ENCODE measurements at places on chromosomes 5 and 9.
A peak's percentile ranks its signal among the peaks of the same experiment; 100 is the strongest.

GRCh38 chr5:59840200-59840601 lies 53.3 kb downstream of the PDE4D start:
- H3K27ac ChIP-seq, result no peak overlapping the region
- H3K4me1 ChIP-seq, result no peaks in the 10 kb centered on the region
- no peaks in the 10 kb centered on the region for H3K36me3 ChIP-seq
- no peak overlapping the region for H3K4me3 ChIP-seq
- DNase-seq, result no peak

- no peak overlapping the region for H3K27ac ChIP-seq
- no peak for DNase-seq
- no peaks in the 10 kb centered on the region for H3K36me3 ChIP-seq
- no peaks in the 10 kb centered on the region for H3K4me1 ChIP-seq
- H3K4me3 ChIP-seq, result no peak overlapping the region
Observed at GRCh38 chr5:112248623-112249022, 170.5 kb downstream of the EPB41L4A start.

- no peaks in the 10 kb centered on the region for H3K27me3 ChIP-seq
- DNase-seq, result no peak
- H3K27ac ChIP-seq, result no peak overlapping the region
- peaks cover 8% of the 10 kb centered on the region for H3K4me1 ChIP-seq
- H3K36me3 ChIP-seq, result no peaks in the 10 kb centered on the region
Observed at GRCh38 chr5:33852319-33852718, 39.5 kb downstream of the ADAMTS12 start.

DNA sequence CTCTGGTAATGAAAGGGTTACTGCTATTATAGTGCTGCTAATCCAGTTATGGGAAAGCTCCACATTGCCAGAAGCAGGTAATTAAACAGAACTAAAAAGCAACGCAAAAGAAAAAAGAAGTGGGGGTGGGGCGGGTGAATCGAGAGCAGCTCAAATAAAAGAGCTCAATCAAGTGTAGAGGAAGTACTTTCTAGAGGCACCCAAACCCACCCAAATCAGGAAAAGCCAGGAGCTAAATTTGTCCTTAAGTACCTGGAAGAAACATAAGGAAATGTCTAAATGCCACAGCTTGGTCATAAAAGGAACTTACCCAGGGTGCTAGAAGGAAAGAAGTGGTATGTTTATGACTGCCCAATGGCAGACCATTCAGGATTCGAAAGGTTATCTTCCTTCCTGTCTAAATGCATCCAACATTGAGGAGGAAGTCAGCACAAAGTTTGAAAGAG lies 2.4 kb upstream of the RNF145 start:
- peaks cover 14% of the 10 kb centered on the region for H3K36me3 ChIP-seq
- no peak overlapping the region for H3K27ac ChIP-seq
- H3K4me3 ChIP-seq, result no peak overlapping the region
- H3K4me1 ChIP-seq, result peaks cover 40% of the 10 kb centered on the region
- H3K27me3 ChIP-seq, result no peaks in the 10 kb centered on the region
- no peak for DNase-seq

DNA sequence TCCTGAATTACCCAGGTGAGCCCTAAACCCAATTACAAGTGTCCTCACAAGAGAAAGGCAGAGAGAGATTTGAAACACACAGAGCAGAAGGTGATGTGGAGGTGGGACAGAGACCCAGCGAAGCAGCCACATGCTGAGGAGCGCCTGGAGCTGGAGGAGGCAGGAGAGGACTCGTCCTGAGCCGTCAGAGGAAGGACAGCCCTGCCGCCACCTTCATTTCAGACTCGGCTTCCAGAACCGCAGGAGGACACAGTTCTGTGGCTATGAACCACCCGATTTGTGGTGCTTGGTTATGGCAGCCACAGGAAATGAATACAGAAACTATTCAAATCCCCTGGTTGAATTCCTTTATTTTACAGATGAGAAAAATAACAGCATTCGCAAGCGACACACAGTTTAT lies 16.4 kb upstream of the FBP1 start:
- H3K36me3 ChIP-seq, result no peaks in the 10 kb centered on the region
- DNase-seq, result peak; percentile 14
- peaks cover 20% of the 10 kb centered on the region for H3K4me1 ChIP-seq
- H3K4me3 ChIP-seq, result peak overlapping the region; percentile 79
- peak overlapping the region; percentile 80 for H3K27ac ChIP-seq

DNA sequence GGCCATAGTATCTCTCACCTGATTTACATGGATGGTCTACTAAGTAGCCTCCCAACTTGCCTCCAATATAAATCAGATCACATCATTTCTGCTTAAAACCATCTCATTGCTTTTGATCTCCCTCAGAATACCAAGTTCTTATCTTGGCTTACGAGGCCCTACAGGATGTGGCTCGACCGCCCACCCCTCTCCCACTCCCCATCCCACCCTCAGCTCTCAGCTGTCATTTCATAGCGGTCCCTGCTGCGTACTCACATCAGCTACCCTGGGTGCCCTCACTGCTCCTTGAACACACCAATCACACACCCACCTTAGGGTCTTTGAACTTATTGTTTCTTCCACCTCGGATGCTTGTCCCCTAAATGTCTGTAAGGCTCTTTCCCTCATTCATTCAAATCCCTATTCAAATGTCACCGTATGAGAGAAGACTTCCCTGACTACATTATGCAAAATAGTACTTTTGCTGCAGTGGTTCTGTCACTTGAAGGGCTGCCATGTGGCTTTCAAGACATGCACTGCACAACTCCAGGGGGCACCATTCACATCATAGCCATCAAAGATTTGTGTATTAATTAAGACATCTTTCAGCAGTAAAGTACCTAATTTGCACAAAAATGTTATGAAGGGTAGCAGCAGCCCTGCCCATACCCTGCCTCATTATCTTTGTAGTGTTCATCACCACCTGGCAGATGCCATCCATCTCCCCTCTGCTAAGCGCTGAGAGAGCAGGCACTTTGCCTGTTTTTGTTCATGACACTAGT lies 171.1 kb downstream of the ENC1 start:
- H3K36me3 ChIP-seq, result no peaks in the 10 kb centered on the region
- peaks cover 4% of the 10 kb centered on the region for H3K27me3 ChIP-seq
- no peak overlapping the region for H3K4me3 ChIP-seq
- H3K27ac ChIP-seq, result no peak overlapping the region
- H3K4me1 ChIP-seq, result no peaks in the 10 kb centered on the region
- no peak for DNase-seq

- no peaks in the 10 kb centered on the region for H3K36me3 ChIP-seq
- no peak overlapping the region for H3K4me3 ChIP-seq
- DNase-seq, result no peak
- H3K27ac ChIP-seq, result peak overlapping the region; percentile 14
- no peaks in the 10 kb centered on the region for H3K4me1 ChIP-seq
Observed at GRCh38 chr5:149596712-149597111, 15.4 kb downstream of the ARHGEF37 start.

GRCh38 chr5:102863058-102863457 lies 108.0 kb downstream of the PAM start:
- H3K4me1 ChIP-seq, result peaks cover 13% of the 10 kb centered on the region
- no peak for DNase-seq
- peaks cover 14% of the 10 kb centered on the region for H3K36me3 ChIP-seq
- peaks cover 16% of the 10 kb centered on the region for H3K27me3 ChIP-seq
- H3K27ac ChIP-seq, result no peak overlapping the region

- H3K4me3 ChIP-seq, result no peak overlapping the region
- peaks cover 9% of the 10 kb centered on the region for H3K4me1 ChIP-seq
- peak overlapping the region; percentile 40 for H3K27ac ChIP-seq
Observed at GRCh38 chr5:115577741-115578140, 24.5 kb downstream of the TICAM2 start.

GRCh38 chr5:90916947-90917800 lies 358.6 kb downstream of the ADGRV1 start:
- DNase-seq, result no peak
- H3K36me3 ChIP-seq, result no peaks in the 10 kb centered on the region
- H3K4me3 ChIP-seq, result no peak overlapping the region

- peaks cover 14% of the 10 kb centered on the region for H3K27me3 ChIP-seq
- peaks cover 8% of the 10 kb centered on the region for H3K4me1 ChIP-seq
- H3K4me3 ChIP-seq, result no peak overlapping the region
- no peaks in the 10 kb centered on the region for H3K36me3 ChIP-seq
Observed at GRCh38 chr9:69012696-69013381, 1.1 kb downstream of the PRKACG start.

DNA sequence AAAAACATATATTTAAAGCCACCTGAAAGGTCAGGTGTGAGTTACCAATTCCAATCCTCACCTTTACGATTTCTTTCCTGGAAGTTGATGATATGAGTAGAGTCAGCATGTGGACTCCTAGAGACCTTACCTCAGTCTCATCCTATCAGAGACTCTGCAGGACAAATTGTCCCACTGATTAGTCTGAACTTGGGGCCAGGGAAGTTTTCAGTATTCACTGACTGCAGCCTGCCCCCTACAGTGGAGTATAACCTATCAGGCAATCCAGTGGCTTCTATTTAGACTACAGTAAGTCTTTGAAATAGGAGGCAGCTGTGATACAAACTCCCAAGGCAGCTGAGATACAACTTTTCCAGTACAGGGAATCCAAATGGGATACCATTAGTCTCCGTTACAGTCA lies 449.4 kb upstream of the CDH10 start:
- no peak for DNase-seq
- H3K4me3 ChIP-seq, result no peak overlapping the region

- H3K4me1 ChIP-seq, result peaks cover 36% of the 10 kb centered on the region
- H3K36me3 ChIP-seq, result no peaks in the 10 kb centered on the region
- DNase-seq, result no peak
- peak overlapping the region; percentile 2 for H3K27ac ChIP-seq
- H3K27me3 ChIP-seq, result no peaks in the 10 kb centered on the region
- H3K4me3 ChIP-seq, result no peak overlapping the region
Observed at GRCh38 chr5:95826949-95827891, 4.7 kb upstream of the GLRX start.

- H3K27ac ChIP-seq, result peak overlapping the region; percentile 56
- peak; percentile 66 for DNase-seq
- no peaks in the 10 kb centered on the region for H3K36me3 ChIP-seq
- no peak overlapping the region for H3K4me3 ChIP-seq
- H3K4me1 ChIP-seq, result peaks cover 68% of the 10 kb centered on the region
Observed at GRCh38 chr5:56094579-56095361, 100.0 kb upstream of the IL6ST start.

DNA sequence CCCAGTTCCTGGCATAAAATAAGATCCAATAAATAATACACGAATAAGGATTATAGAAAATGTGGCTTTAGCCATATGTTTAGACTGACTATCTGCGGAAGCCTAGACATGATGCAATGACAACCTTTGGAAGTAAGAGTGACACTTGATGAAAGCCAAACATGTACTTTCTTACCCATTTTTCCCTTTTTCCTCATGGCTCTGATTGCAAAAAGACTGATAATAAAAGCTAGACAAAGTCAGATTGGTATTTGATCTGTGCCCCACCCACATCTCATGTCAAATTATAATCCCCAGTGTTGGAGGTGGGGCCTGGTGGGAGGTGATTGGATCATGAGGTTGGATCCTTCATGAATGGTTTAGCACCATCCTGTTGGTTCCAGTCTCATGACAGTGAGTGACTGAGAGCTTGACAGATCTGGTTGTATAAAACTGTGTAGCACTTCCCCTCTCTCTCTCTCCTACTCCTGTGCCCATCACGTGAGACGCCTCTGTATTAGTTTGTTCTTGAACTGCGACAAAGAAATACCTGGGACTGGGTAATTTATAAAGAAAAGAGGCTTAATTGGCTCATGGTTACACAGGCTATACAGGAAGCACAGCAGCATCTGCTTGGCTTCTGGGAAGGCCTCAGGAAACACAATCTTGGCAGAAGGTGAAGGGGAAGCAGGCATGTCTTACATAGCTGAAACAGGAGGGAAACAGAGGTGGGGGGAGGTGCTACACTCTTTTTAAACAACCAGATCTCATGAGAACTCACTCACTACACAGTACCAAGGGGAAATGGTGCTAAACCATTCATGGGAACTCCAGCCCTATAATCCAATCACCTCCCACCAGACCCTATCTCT lies 243.4 kb upstream of the PIK3R1 start:
- DNase-seq, result no peak
- no peaks in the 10 kb centered on the region for H3K36me3 ChIP-seq
- peaks cover 3% of the 10 kb centered on the region for H3K4me1 ChIP-seq

GRCh38 chr9:22136461-22137096 lies 127.5 kb upstream of the CDKN2B start:
- no peak for DNase-seq
- H3K4me3 ChIP-seq, result no peak overlapping the region
- H3K4me1 ChIP-seq, result no peaks in the 10 kb centered on the region

DNA sequence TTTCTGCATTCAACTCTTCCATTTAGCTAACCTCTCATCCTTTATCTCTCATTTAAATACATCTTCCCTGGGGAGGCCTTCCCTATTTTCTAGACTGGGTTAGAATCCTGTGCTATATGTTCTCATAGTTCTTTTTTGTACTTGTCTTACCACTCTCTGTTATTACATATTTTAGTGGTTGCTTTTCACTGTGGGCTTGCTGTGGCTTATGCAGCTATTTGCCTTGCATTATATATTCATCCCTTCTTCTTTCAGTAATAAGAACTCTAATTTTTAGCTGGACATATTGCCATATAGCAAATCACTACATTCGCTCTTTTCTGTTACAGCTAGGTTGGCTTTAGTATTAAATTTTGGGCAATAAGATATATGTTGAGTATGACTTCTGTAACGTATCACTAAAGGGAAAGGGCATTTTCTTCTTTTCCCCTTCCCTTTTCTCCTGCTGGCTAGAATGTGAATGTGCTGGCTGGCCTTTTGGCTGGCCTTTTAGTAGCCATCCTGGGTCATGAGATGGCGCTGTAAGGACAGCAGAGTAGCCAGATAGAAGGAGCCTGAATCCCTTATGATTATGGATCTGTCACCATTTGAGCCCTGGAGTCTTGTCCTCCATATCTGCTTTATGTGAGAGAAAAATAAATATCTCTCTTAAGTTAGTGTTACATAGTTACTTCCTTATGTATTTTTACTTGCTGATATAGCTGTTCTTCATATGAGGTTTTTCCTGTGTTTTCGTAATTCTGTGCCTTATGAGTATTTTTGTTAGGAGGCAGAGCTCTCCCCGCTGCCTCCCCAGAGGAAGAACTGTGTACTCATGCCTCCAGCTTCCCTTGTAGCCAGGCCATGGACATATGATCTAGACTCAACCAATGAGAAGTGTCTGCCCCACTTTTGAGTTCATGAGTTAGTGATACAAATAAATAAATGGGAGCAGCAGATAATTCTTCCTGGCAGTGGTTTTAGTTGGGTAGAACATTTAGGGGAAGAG lies 65.8 kb downstream of the NDUFAF2 start:
- no peaks in the 10 kb centered on the region for H3K27me3 ChIP-seq
- no peaks in the 10 kb centered on the region for H3K36me3 ChIP-seq
- no peak overlapping the region for H3K27ac ChIP-seq
- no peaks in the 10 kb centered on the region for H3K4me1 ChIP-seq
